Hematopoietic multipotent progenitor cell (in vitro differentiated cells): ENCODE measurements at places on chromosomes 1 and 21. TPM values are rescaled to one million over a fixed set of nuclear protein-coding genes. Genes with fewer than 3 reads are reported as not detected.

EPHA8 gene
- not detected for total RNA-seq

VCAM1 gene
- total RNA-seq, result under 0.01 TPM

OR10T2 gene
- under 0.01 TPM for total RNA-seq

GRCh38 chr21:30148906-30149305 is 17.7 kb downstream of the CLDN17 start:
- DNase-seq, result no peak

GRCh38 chr21:38179511-38179910 is 77.3 kb upstream of the KCNJ15 start:
- DNase-seq, result no peak

DNA sequence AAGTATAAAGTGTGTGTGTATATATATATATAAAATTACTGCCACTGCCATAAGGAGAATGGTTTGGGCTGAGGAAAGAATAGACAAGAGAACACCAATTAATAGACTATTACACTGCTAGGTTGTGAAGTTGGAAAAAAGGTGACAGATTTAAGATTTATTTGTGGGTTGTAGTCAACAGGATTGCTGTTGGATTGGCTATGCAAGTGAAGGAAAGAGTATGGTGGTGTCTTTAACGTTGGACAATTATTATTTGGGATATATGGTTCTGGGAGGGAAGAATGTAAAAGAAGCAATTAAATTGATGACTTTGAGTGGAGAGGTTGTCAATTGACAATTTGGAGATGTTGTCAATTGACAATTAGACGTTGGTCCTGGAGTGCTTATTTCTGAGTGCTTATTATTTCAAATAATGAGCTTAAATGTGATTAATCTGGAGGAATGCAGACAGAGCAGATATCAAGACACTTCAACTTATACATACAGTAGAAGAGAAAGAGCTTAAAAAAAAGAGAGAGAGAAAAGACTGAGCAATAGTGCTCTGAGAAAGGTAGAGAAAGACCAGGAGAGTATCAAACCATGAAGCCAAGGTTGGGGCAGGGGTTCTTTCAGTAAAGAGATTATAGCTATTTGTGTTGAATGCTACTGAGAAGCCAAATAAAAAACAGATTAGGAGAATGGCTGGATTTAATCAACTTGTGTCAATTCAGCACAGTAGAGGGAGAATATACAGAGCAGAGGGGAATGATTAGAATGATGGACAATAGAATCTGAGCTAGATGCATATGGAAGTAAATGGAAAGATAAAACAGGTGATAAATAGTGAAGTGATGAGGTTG is 9.7 kb downstream of the PTGS2 start:
- no peak for DNase-seq

GRCh38 chr1:23810818-23811540 is 10.4 kb upstream of the GALE start:
- DNase-seq, result peak; percentile 88

DNA sequence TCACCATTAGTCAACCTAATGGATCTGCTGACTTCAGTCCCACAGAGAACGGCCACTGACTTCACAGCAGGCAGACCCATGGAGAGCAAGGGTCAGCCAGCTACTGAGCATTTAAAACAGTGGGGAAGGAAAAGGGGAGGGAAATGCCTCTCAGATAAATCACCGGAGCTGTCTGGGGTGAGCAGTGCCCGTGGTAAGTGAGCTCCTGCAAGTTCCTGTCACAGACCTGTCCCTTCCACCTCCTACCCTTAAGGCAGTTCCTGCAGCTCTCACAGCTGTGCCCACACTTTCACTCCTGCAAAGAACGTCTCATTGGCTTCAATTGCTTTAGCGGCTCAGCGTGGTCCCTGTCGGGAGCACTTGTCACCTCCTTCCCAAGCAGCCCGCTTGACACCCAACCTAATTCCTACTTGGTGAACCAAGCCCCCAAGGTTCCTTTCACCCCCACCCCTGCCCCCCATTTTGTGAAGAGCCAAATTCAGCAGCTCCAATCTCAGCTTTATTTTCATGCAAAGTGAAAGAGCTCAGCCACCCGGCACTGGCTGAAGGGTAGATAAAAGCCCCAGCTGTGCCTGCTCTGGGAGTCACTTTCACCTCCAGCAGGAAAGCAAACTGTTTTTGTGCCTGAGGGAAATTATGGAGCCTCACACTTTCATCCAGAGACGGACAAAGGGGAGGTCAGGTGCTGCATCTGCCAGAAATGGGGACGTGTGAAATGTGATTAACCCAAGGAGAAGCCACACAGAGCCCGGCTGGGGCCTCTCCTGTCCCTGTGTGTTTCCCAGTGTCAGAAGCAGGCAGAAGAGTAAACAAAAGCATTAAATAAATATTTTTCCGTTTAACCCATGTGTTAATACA is 306.2 kb downstream of the TTLL7 start:
- peak; percentile 18 for DNase-seq

GRCh38 chr1:179775009-179775408 is 31.9 kb downstream of the FAM163A start:
- no peak for DNase-seq

DNA sequence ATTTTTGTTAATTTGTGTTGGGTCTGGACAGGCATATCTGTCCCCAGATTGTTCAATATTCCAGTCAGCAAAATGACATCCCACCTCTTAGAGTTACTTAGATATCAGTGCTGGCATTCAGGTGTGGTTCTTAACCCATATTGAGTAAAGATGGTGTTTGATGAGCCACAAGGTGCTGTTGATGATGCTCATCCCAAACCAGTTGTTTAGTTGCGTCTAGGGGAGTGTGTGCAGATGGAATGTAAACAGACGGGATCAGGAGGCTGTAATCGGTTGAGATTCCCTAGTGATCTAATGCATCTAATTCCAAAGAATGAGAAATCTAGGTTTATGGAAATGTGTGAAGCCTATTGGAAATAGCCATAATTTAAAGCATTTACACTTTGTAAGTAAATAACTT is 1.1 kb downstream of the HOOK1 start:
- no peak for DNase-seq

- DNase-seq, result no peak
Measured at GRCh38 chr1:56477164-56478111, 101.9 kb downstream of the PLPP3 start.

DNA sequence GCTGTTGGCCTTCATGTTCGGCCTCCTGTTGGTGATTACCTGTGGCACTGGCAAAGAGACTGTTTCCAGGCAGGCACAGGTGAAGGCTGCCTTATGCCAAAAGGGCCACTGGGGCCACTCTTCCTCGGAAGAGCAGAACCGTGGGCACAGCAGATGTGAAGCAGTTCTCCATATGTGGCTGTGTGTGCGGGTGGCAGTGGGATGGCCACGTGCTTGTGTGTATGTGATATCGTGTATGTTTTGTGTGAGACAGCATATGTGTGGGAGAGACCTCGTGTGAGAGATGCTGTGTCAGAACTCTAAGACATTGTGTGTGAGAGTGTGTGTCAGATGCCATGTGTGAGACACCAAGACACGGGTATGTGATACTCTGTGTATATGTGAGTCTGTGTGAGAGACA is 53.4 kb upstream of the KDM4A start:
- no peak for DNase-seq

DNA sequence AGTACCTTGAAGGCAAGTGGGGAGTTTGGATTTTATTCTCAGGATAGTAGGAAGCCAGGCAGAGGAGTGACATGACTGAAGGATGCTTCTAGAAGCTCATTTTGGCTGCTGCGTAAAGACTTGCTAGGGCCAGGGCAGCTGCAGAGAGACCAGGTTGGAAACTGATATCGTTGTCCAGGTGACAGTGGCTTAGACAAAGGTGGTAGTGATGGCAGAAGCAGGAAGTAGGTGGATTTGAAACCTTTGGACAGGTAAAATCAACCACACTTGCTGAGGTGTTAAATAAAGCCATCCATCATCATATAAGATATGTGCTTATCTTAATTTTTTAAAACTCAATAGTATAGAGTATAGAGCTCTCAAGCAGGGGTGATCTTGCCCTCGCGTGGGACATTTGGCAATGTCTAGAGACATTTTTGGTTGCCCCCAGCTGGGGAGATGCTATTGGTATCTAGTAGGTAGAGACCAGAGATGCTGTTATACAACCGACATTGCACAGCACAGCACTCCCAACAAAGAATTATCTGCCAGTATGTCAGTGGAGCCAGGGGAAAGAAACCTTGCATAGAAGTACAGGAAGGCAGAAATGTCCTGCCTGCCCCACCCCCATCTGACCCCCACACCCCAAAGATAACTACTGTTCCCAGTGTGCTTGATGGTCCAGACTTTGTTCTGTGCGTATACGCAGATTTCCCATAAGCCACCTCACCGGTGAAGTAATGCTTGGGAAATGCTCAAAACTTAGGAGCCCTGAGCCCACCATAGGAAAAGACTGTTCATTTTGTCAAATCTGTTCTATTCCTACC is 31.1 kb downstream of the TMEM51 start:
- no peak for DNase-seq

DNA sequence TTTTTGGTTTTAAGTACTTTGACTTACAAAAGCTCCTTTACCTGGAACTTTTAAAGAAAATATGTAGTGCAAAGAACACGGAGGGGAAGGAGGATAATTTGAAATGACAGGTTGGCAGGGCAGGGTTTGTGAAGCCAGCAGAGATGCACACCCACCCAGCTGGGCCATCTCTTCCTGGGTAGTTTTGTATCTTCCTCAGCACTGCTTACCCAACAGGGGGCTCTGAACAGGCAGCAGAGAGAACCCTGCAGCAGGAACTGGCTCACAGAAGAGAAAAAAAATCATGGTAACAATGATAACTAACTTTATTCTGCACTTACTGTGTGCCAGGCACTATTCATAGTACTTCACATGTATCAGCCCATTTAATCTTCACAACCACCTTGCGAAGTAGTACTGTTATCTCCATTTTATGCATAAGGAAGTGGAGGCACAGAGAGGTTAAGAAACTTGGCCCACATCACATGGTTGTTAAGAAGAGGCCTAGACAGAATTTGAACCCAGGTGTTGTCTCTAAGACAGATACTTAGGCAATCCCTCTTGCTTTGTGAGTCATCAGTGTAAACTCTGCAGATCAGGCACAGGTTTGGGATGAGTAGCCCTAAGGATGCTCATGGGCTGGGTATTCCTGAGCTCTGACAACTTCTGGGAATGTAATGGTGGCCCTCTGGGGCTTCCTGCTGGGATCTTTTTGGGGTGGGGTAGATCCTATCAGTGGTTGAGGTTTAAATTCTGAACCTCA is 60.8 kb downstream of the ELK4 start:
- peak; percentile 22 for DNase-seq

DNA sequence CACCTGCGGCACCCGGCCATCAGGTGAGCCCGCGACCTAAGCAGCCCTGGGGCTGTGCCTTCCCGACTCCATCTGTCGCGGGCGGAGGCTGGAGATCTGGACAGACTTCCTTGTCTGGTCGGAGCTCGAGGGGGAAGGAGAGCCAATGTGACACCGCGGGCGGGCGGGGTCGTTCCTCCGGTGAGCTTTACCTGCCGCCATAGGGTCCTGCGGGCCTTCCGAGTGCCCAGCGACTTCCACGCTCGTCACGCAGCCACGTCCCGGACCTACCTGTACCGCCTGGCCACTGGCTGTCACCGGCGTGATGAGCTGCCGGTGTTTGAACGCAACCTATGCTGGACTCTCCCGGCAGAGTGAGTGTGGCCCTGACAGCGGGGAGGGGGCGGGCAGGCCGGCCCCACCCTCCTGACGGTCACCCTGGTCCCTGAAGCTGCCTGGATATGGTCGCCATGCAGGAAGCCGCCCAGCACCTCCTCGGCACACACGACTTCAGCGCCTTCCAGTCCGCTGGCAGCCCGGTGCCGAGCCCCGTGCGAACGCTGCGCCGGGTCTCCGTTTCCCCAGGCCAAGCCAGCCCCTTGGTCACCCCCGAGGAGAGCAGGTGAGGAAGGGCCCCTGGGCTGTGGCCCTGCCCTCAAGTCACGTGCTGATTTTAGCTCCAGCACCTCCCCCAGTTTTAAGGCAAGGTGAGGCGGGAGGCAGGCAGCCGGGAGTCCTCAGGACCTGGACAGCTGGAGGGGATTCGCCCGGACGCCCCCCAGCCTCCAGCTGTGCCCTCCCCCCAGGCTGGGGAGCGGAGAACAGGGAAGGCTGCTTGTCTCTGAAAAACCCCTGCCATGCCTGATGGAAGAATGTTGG is 1.1 kb downstream of the PUSL1 start:
- DNase-seq, result no peak

DNA sequence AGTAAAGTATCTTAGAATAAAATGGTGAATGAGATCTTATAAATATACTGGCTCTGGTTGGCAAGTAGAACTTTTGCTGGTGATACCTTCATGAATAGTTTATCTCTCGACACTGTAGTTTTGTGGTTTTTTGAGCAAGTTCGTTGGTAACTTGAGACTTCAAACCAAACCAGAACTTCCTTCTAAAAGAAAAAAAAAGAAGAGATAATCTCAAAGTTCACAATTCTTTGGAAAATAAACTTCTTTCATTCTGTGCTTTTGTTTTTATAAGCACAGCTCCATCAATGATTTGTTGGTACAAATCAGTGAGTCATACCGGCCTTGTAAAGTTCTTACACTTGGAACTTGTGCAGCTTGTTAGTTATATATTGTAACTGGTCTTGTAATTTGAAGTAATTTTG is 2.3 kb downstream of the HIPK1 start:
- no peak for DNase-seq

GRCh38 chr1:229028544-229028943 is 242.4 kb upstream of the RAB4A start:
- DNase-seq, result no peak

- DNase-seq, result no peak
Measured at GRCh38 chr1:76635784-76636183, 231.5 kb upstream of the ST6GALNAC5 start.

DNA sequence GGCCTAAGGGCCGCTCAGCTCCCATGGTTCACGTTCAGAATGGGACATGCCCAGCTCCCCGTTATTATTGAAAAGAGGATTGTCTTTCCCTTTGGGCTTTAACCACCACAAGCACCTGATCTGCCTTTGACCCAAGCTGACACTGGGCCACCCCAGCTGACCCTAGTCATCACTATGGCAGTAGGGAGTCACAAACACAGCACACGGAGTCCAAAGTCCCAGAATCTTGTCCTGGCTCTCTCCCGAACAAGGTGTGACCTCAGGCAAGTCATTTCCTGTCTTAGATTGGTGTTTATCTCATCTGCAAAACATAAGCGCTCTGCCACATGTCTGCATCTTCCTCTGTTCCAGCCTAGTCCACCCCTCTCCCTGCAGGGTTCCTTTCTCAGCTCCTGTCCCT is 31.5 kb downstream of the IGFN1 start:
- no peak for DNase-seq

DNA sequence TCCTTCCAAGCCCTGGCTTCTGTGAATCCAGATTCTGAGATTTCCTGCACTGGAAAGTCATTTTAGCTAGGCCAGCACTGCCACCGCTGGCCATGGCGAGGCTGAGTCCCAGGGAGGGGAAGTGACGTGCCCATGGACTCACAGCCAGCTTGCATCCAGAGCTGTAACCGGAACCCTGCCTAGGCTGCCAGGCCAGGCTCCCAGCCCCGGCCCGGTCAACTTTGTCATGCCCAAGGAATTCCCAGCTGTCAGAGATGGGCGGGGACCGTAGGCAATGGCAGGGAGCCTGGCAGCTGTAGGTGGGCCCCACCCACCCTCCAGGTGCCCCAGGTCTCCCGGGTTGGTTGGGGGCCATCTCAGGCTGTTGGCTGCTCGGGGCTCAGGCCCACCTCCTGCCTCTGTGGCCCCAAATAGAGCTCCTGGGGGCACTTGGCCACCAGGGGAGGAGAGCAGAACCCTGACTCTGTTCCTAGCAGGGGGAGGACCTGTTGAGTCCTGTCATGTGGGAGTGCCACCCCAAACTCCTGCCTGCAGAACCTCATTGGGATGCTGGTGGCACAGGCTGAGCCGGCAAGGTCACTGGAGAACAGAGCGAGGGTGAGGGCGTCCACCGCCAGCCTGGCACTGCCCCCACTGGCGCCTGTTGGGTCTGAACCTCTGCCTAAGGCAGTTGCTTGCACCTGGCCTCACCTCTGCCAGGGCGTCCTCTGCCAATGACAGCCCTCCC is 57.8 kb downstream of the FOXO6 start:
- no peak for DNase-seq

GRCh38 chr1:234605983-234606783 is 3.8 kb downstream of the IRF2BP2 start:
- DNase-seq, result no peak
